ENCODE measurements at places on chromosomes 2 and 18.

DNA sequence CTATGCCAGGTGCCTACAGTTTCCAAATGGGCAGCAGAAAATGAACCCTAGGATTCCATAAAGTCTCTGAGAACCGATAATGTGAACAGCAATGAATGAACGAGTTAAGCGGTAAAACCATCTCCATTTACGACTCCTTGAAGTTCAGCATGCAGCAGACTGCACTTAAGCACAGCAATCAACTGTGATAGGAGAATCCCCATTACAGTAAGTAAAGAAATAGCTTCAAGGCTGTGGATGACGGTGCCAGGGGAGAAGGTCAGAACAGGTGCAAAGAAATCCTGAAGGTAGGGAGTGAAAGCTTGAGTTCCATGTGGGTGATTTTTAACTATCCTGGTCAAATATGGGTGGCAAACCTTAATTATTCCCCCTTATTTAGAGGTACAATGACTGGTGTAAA lies 444.4 kb downstream of the NCKAP5 start:
- DNase-seq: no peak

DNA sequence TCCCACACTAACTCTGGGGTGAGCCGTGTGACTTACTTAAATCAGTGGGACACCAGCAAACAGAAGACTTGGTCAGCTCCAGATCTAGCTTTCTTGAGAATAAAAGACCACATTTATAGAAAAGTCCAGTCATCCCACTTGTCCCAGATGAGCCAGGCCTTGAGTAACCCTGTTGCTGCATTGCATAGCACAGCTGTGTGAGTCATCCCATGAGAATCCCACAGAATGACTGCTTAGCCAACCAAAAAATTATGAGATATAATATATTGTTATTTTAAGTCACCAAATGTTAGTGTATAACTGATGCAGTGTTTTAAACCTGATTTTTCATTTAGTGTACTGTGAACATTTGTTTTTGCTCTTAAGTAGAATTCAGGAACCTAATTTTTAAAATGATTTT lies 94.2 kb upstream of the FSHR start:
- no peak for DNase-seq

DNA sequence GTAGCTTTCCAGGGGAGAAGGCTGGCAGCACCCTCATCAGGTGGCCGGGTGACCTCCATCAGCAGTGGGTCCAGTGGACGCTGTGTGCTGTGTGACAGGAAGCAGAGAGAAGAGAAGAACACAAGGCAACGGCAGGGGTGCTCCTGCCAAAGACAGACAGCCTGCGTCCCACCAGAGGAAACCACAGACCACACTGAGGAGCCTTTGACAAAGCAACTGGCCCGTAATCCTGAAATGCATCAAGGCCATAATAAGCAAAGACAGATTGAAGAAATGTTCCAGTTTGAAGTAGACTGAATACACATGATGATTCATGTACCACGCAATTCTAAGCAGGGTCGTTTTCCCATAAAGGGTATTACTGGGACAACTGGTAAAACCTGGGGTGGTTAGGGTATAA lies 172.4 kb downstream of the FBXO15 start:
- DNase-seq: no peak

GRCh38 chr2:236675051-236675450 lies 105.4 kb downstream of the ACKR3 start:
- no peak for DNase-seq

DNA sequence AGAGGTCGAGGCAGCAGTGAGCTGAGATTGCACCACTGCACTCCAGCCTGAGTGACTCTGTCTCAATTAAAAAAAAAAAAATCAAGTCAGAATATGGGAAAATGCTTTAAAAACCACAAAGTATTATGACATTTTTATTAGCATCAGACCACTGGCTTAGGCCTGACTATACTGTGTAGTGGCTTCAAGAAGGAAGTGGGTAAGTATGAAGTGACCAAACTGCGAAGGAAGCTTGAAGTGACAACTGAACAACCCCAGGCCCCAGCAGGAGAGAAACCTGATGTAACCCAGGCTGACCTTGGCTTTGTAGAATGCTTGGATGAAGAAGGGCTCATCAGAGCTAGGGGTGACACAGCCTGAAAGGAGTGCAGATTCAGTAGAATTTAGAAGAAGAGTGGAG lies 21.4 kb upstream of the HAAO start:
- no peak for DNase-seq

DNA sequence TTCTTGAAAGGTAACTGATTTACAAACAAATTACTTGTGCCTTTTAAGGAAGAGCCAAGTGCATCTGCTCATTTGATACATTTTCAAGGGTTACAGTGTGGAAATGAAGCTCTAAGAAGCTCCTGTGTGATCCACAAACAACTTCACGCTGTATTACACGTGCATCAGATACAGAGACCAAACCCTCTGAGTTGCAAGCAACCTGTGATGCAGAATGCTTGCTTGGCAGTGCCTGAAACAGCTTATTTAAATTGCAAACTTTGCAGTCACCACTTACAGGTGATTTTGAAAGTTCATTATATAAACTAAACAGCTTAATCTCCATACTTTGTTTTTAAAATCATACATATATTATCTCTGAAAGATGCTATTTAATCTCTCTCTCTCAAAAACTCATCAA lies 50.1 kb downstream of the ZEB2 start:
- no peak for DNase-seq

DNA sequence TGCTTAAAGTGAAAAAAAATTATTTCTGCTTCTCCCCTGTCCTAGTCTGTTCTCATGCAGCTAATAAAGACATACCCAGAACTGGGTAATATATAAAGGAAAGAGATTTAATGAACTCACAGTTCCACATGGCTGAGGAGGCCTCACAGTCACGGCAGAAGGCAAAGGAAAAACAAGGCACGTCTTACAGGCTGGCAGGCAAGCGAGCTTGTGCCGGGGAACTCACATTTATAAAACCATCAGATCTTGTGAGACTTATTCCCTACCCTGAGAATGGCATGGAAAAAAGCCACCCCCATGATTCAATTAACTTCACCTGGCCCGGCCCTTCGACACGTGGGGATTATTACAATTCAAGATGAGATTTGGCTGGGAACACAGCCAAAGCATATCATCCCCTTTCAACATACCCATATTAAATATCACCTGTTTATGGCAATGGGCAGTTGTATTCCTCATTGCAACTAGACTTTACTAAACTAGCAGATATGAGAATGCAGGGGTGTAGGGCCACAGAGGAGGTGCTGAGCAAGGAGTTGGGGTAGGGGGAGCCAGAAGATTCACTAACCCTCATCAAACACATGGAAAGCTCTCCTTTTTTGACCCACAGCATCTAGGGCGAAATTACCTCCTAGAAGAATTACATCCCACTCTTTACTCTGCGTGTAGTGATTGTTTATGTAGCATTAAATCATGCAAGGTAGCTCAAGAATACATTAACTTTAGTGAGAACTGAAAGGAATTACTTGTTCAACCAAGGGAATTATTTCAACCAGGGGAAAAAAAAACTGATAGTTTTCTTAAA lies 183.3 kb upstream of the DOK6 start:
- no peak for DNase-seq

DNA sequence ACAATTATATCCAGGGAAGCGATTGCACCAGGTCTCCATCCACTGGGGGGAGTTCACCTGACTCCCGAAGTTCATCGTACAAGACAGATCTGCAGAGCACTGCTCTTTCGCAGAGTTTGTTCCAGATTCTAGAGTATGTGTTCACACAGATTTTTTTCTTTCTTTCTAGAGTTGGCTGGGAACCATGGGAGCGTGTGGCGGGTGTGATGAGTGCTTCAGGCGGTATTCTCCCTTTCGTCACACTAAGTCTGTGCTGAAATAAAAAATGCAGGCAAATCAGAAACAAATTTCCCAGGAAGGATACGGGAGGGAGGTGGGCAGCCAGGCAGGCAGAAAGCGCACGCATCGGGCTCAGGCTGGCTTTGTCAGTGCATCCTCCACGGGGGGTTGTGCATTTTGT lies 129.8 kb upstream of the SOX11 start:
- DNase-seq: no peak

GRCh38 chr2:189719571-189719970 lies 43.0 kb downstream of the OSGEPL1 start:
- DNase-seq: no peak

- DNase-seq: no peak
Measured at GRCh38 chr2:106864051-106864450, 21.9 kb downstream of the ST6GAL2 start.

DNA sequence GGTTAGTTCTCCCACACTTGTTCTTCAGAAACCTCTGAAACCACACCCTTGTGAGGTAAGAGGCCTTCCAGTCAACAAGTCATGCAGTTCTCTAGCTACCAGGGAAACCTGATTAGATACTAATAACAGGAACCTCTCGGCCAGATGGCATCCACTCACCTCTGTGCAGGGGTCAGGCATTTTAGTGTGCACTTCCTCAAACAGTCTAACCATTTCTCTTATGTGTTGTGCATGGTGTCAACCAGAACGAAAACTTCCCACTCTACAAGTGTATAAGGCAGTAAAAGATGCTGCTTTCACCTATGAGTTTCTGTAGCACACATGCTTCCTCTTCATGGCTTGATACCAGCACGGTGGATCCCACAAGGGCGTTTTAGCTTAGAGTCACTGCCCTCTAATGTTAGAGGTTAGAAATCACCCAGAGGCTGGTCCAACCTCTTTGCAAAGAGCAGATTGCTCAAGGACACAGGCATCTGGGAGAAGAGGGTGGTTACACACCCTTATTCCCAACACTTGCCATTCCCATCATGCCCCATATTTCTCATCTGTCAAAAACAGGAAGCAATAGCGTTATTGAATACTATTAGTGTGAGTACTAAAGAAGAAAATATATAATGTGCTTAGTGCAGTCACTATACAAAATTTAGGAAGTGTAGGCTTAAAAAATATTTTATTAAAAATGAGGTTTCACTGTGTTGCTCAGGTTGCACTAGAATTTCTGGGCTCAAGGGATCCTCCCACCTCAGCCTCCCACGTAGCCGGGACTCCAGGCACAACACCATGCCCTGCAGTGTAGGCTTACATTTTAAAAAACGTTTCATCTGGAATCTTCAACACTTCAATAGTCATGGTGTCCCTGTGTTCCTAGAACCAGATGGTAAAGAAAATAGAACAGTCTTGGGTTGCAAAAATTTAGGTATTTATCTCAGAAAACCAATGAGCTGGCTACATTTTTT lies 34.5 kb upstream of the RAB31 start:
- DNase-seq: no peak

GRCh38 chr2:124884315-124884714 lies 859.2 kb downstream of the CNTNAP5 start:
- no peak for DNase-seq

DNA sequence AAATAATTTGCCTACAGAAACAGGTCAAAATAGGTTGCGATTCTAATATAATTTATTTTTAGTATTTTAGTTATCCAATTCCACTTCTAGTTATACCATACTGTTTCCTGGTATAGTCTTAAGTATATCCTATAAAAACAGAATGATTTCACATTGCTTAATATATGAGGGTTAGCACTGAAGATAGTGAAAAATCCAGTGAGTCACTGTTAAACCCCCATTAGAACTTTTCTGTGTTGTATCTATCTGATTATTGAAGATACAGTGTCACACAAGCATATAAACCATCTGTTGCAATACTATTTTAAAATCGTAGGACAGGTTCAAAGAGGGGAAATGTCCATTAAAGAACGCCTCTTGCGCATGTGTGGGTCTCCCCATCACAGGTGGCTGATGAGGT lies 110.0 kb downstream of the FEZ2 start:
- DNase-seq: no peak

- no peak for DNase-seq
Measured at GRCh38 chr2:189300916-189301315, 121.4 kb upstream of the COL5A2 start.

DNA sequence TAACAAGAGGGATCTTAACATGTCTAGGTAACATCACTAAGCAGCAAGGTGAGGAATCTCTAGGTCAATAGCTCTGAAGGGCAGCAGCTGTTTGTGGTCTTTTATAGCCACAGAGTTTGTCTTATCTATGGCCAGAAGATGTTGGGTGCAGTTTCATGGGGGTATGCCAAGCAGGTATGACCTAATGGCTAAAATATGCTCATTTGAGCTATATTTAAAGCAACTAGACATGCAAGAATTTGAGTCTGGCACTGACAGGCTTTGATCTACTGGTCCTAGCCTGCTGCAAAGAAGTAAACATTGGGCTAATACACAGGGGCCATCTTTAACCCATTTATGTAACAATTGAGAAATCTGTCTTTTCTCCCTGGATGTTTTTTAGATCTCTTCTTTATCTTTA lies 13.9 kb upstream of the UGP2 start:
- no peak for DNase-seq

- no peak for DNase-seq
Measured at GRCh38 chr2:37866171-37866934, 58.7 kb upstream of the RMDN2 start.

- DNase-seq: no peak
Measured at GRCh38 chr18:77168811-77169311, 36.3 kb upstream of the MBP start.

DNA sequence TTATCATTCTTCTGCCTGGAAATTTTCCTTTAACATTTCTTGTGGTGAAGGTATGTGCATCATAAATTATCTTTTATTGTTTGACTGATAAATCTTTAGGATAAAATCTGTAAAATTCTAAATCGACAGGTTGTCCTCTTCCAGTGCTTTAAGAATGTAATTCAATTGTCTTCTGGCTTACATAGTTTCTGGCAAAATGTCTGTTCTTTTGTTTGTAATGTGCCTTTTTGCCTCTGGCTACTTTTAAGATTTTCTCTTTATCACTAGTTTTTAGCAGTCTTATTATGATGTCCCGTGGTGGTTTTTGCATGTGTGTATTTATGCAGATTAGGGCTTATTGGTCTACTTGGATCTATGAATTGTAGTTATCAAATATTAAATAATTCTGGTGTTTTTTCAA lies 203.6 kb upstream of the COPS8 start:
- DNase-seq: no peak

GRCh38 chr2:61253136-61253535 lies 91.1 kb downstream of the C2orf74 start:
- no peak for DNase-seq

DNA sequence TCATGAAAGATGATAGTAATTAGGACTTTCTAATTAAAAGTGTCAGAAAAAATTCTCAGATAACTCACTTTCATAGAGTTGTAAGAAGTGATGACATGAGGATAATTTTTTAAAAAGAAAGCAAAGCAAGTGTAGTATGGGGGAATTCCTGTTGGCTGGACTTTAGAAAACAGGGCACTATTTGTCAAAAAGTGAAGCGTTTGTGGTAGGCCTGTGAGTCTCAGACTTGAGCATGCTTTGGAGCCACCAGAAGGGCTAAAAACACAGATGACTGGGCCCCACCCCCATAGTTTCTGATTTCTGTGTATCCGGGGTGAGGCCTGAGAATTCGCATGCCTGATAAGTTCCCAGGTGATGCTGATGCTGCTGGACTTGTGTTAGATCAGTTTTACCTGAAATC lies 222.6 kb upstream of the LRRTM1 start:
- no peak for DNase-seq

Data from neuronal stem cell (in vitro differentiated cells).